Fibroblast of skin of right quadriceps (primary cell): ENCODE measurements at places on chromosomes 11 and 22.

GRCh38 chr11:6395470-6396060, 5.3 kb downstream of the SMPD1 start:
- DNase-seq: no peak

GRCh38 chr11:41039592-41039991, 419.9 kb downstream of the LRRC4C start:
- no peak for DNase-seq

DNA sequence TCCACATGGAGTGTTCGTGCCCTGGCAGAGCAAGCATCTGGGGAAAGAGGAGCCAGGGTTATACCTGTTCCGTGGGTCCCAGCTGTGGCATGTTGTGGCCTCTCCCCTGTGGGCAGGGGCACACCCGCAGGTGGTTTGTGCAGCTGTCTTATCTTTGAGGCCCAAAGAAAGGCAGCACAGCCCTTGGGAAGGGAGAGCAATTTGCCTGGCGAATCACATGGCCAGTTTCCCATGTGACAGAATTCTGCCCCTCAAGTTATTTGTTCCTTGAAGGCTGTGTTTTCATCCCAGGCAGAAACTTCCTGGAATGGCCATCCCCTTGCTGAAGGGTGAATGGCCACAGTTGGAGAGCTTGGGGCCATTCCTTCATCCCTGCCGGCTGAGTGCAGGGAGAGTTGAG, 16.4 kb upstream of the COX8A start:
- DNase-seq: no peak

GRCh38 chr11:75678620-75679259, 9.9 kb upstream of the MAP6 start:
- no peak for DNase-seq

DNA sequence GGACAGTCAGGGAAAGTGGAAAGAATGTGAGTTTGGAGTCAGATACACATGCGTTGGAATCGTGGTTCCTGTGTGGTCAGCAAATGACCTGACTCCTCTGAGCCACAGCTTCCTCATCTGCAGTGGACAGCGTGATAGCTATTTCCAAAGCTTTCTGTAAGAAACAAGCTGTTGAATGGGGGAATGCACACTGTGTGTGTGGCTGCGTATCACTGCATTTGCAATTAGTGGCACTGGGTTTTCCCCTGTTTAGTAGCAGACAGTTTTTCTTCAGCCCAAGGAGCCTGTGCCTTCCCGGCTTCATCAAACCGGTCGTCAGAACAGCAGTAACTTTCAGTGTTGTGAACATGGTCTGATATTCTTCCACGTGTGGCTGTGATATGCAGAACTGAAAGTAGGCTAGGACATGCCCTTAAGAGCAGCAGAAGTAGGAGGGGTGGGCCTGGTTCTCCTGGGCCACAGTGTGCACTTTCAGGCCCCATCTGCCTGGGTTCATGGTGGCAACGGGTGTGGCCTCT, 121.5 kb downstream of the RRAS2 start:
- DNase-seq: no peak

DNA sequence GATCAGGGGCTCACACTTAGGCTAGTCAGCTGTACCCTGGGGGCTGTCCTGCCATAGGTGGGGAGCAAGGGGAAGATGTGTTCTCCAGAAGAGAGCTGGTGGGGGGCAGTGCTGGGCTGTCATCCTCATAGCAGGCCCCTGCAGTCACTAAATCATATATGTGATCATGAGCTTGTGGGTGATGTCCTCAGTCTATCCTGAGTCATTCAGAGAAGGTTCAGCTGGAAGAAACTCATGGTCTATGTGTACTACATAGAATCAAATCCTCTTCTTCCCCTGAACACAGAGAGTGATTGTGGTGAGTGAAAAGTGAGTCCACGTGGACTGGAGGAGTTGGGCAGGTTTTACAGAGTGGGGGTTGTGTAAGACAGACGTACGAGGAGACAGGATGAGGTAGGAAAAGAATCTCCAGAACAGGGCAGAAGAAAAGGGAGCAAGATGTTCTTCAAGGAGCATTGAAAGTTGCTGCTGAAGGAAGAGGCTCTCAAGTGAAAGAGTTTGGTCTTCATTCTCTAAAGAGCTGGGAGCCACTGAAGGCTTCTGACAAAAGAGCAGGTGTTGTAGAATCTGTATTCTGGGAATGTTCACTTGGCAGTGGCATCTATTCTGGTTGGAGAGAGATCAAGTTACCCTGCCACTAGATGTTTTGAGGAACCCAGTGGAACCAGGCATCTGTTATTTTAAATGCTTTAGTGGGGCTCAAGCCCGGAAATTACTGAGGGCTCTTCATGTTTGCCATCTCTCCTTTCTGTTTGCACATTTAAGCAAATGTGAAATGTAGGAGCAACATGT, 68.9 kb downstream of the C22orf31 start:
- no peak for DNase-seq
